ENCODE measurements at places on chromosomes 3 and 15.

- DNase-seq, result no peak
These were observed 18.9 kb downstream of the PHC3 start for GRCh38 chr3:170162630-170163029.

DNA sequence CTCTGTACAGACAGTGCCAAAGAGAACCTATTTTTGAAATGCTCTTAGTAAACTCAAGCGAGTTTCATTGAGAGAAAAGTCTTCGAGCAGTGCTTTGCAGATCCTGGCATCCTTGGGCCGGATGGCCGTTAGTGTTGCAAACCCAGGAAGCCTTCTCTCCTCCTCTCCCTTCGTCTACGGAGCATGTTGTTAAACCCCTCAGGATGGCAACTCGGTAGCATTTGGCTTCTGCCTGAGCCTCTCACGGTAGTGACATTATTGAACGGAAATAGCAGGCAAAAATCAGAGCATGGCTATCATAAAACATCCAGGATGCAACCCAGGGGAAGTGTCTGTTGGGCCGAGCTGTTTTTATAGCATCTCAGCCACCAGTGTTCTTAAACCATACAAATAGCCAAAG lies 6.7 kb upstream of the SEC13 start:
- DNase-seq, result no peak

- no peak for DNase-seq
These were observed 73.5 kb upstream of the MBNL1 start for GRCh38 chr3:152195206-152195605.

DNA sequence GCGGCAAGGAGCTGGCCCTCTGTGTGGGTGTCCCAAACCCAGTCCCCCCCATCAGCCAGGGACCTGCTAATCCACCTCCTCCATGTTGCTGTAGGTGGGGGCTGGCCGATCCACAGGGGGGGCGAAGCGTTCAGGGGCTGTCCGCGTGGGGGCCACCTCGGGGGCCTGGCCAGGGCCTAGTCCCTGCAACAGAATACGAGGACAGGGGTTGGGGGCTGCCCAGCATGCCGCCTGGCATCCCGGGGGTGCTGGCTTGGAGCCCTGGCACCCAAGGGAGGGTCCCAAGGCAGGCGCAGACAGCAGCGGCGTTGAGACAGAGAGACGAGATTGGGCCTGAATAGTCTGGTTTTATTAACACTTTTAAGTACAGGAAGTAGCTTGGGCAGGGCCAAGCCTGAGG lies 3.8 kb upstream of the QARS1 start:
- no peak for DNase-seq

DNA sequence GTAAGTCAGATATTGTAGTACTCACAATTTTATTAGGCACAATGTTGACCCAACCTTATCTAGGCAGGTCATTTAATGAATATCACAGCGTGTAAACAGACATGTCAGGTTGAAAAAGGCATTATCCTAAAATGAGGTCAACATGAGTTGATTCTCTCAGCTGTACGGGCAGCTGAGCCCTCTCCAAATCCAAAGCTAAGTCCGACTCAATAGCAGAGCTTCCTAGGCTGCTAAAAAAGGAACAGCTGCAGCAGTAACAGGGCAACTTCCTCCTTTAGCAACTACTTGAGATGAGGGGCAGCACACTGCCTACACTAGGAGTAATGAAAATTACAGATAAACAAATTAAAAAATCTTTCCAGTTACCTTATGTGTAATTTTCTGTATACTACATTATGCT lies 189.2 kb downstream of the CADM2 start:
- DNase-seq, result peak; percentile 82

DNA sequence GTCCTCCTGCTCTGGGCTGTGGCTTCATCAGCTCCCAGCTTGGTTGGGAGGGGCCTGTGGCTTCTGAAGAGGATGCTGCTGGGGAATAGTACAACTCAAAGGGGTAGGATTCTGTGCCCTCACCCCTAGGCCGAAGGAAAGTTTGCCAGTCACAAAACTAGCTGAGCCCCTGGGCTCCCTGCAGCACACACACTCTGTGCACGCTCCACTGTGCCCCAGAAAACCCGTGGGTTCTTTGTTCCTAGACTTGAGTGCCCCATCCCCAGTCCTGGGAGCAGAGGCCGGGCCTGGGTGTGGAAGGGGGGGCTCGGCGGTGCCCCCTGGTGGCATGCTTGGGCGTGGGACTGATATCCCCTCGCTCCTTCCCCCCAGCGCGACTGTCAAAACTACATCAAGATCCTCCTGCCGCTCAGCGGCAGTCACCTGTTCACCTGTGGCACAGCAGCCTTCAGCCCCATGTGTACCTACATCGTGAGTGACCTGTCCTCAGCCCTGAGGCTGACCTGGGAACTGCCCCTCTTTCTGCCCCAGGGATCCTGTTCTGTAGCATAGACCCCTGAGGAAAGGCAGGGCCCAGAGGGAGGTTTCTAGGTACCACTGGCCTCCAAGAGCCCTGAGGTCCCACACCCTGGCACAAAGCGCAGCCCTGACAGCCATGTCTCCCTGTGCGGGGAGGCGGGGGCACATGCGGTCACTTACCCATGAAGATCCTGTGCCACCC lies 14.2 kb downstream of the CIB1 start:
- DNase-seq, result peak; percentile 59

GRCh38 chr3:28151608-28152228 lies 89.7 kb upstream of the CMC1 start:
- DNase-seq, result no peak

DNA sequence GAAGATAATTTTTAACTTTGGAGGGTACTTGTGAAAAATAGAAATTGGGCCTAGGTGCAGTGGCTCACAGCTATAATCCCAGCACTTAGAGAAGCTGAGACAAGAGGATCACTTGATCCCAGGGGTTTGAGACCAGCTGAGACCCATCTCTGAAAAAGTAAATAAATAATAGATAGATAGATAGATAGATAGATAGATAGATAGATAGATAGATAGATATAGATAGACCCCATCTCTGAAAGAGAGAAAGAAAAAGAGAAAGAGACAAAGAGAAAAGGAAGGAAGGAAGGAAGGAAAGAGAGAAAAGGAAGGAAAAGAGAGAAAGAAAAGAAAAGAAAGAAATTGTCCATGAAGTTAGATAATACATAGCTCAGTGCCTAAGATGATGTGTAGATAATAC lies 35.5 kb downstream of the MRPS25 start:
- no peak for DNase-seq

- no peak for DNase-seq
These were observed 52.4 kb downstream of the TNIK start for GRCh38 chr3:171407759-171408158.

- DNase-seq, result no peak
These were observed 90.4 kb downstream of the TJP1 start for GRCh38 chr15:29731865-29732264.

GRCh38 chr15:51849860-51850259 lies 20.4 kb downstream of the TMOD3 start:
- DNase-seq, result no peak

- DNase-seq, result no peak
These were observed 593.8 kb upstream of the GBE1 start for GRCh38 chr3:82355228-82355627.

GRCh38 chr15:66800584-66801235 lies 98.7 kb downstream of the SMAD6 start:
- no peak for DNase-seq

GRCh38 chr15:77516076-77516475 lies 95.4 kb downstream of the HMG20A start:
- DNase-seq, result no peak

- DNase-seq, result no peak
These were observed 37.8 kb downstream of the FAN1 start for GRCh38 chr15:30941520-30941919.

GRCh38 chr3:94374439-94375161 lies 311.7 kb downstream of the NSUN3 start:
- DNase-seq, result no peak

GRCh38 chr15:25805031-25805430 lies 58.1 kb downstream of the ATP10A start:
- no peak for DNase-seq

DNA sequence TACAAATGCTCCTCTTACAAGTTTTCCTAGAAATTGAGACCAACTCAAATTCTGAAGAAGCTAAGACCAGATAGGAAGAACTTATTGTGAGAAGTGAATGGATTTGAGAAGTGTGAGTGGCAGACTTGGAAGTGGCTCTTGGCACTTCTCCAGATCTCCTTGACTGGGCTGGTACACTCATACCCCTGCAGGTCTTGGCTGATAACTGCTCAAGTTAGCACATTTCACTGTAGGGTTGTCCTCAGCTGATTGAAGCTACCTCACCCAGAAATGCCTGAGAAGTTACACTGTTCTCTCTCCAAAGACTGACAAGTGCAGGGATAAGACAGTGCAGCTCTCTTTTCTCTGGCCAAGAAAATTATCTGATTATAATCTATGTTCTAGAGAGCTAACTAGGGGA lies 16.5 kb upstream of the CLDN1 start:
- DNase-seq, result no peak

DNA sequence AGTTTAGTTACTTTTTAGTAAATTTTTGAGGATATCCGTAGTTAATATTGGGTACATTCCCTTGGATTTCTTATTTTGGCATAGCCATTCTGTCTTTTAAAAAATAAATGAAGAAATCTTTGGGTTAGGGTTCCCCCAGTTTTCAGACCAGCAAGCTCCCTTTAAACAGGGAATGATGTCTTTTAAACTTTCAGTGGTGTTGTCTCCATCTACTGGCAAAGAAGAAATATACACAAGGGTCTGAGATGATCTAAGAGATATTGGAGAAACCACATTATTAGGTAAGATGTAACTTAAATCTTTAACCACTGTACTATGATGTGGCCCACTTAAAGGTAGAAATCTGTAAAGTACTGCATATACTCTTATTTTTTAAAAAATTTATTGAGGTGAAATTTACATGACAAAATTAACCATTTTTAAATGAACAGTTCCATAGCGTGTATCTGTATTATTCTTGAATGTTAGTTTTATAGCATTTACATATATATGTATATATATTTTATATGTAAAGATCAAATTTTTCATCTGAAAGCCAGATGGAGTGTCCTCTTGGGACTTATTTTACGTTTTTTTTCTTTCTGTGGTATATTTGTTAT lies 35.1 kb upstream of the EIF3J start:
- DNase-seq, result peak; percentile 28

DNA sequence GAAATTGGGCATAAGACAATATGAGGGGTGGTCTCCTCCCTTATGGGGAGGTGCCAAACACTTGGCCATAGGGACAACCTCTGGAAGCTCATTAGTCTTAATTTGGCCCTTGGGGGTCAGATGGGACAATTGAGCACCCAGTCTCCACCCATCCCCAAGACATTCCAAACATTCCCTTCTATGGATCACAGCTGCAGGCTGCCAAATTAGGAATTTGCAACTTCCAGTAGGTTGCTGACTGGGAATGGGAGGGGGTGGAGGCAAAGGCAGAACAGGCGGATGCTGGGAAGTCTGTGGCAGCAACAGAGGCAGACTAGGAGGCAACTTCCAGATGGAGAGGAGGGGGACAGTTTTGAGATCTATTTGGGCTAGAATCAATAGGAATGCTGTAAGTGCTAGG lies 1.4 kb upstream of the PDHB start:
- no peak for DNase-seq

DNA sequence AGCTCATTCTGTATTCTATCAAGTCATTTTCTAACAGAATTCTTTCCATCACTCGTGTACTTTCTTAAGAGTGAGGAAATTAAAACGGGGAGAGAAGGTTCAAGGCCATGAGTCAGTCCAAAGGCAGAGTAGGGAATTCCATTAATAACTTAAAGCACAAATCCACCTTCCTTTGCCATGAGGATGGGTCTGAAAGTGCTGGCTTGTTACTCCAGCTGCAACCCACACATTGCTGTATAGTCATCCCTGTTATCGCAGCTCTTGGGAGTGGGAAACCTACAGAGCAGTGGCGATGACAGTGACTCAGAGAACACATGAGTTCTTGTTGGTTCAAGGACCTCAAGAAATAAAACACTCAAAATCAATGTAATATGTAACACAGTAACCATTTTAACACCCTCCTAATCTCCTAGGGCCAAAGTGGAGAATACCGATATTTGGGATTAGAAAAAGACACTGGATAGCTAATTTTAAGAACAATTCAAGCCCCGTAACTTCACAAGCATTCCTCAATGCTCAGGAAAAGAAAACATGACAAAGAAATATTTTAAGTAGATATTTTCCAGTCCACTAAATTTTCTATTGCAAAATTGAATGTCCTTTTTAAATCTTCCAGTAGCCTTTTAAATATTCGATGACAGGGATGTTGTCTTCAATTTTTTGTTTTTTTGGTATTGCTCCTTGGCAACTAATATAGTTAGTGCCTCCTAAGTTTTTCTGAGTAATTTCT lies 179.9 kb upstream of the THBS1 start:
- DNase-seq, result no peak

GRCh38 chr3:126907557-126907956 lies 75.4 kb upstream of the PLXNA1 start:
- DNase-seq, result no peak

GRCh38 chr3:55617385-55617784 lies 130.3 kb upstream of the WNT5A start:
- DNase-seq, result no peak

GRCh38 chr15:76251717-76252116 lies 59.6 kb downstream of the ETFA start:
- no peak for DNase-seq

GRCh38 chr3:115469649-115470048 lies 153.7 kb upstream of the GAP43 start:
- no peak for DNase-seq

- no peak for DNase-seq
These were observed 10.3 kb upstream of the MUSTN1 start for GRCh38 chr3:52845157-52845556.

GRCh38 chr15:76065245-76065644 lies 5.5 kb downstream of the TMEM266 start:
- peak; percentile 94 for DNase-seq

DNA sequence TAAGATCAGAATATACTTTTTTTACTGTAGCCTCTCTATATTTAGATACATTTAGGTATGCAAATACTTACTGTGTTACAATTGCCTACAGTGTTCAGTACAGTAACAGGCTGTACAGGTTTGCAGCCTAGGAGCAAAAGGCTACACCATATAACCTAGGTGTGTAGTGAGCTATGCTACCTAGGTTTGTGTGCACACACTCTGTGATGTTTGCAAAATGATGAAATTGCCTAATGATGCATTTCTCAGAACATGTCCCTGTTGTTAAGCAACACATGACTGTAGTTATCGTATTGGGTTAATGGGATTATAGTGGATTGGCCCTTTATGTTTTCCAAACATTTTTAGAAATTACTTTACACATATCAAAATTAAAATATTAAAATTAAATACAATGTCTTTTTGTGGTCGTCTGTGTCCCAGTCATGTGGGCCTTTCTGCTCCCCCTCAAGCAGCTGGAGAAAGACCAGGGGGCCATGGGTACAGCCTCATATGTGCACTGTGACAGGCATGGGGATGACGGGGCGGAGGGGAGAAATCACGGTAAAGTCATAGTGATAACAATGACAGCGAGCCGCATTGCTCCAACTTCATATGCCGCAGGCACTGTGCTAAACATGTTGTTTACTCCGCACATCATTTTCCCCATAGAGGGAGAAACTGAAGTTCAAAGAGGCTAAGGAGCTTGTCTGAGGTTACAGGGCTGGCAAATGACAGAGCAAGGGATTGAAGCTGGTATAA lies 27.4 kb upstream of the PLA2G4E start:
- DNase-seq, result no peak

- DNase-seq, result no peak
These were observed 44.6 kb downstream of the HDGFL3 start for GRCh38 chr15:83163032-83163431.

GRCh38 chr15:31067890-31068603 lies 33.5 kb downstream of the TRPM1 start:
- DNase-seq, result no peak

- no peak for DNase-seq
These were observed 158.2 kb upstream of the TSC22D2 start for GRCh38 chr3:150249779-150250470.

- DNase-seq, result no peak
These were observed 30.7 kb downstream of the CHST14 start for GRCh38 chr15:40501487-40501886.

Data from Kasumi-1 (cell line).